ENCODE measurements at places on chromosomes 6 and 20.

DNA sequence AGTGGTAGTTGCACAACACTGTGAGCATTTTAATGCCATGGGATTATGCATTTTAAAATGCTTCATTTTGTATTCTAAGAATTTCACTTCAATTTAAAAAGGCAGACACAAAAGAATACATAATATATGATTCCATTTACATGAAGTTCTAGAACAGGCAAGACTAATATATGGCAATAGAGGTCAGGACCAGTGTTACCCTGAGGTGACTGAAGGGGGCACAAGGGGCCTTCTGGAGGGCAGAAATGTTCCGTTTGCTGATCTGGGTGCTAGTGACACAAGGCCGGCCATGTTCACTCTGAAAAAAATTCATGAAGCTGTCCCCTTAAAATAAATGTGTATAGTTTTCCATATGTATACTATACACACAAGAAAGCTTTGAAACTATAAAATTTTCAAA, 28.5 kb downstream of the TASP1 start:
- DNase-seq, result no peak

- no peak for DNase-seq
Observed at GRCh38 chr20:49961413-49961812, 21.4 kb upstream of the SNAI1 start.

- DNase-seq, result no peak
Observed at GRCh38 chr20:19256906-19257595, 44.6 kb downstream of the SLC24A3 start.

DNA sequence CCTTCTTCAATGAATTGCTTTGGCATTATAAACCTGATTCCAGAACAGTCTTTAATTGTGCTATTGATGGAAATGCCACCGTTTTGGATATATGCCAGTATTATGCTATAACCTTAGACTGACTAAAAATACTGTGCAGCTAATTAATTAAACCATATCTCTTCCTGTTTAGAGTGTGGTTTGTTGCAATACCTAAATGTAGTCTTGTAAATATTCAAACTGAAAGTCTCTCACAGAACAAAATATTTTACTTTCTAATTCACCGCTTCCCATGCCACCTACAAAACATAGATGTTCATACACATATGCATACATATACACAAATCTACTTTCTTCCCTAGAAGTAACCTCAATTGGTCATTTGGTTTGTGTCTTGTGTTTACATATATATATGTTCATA, 126.6 kb downstream of the SIM1 start:
- no peak for DNase-seq

DNA sequence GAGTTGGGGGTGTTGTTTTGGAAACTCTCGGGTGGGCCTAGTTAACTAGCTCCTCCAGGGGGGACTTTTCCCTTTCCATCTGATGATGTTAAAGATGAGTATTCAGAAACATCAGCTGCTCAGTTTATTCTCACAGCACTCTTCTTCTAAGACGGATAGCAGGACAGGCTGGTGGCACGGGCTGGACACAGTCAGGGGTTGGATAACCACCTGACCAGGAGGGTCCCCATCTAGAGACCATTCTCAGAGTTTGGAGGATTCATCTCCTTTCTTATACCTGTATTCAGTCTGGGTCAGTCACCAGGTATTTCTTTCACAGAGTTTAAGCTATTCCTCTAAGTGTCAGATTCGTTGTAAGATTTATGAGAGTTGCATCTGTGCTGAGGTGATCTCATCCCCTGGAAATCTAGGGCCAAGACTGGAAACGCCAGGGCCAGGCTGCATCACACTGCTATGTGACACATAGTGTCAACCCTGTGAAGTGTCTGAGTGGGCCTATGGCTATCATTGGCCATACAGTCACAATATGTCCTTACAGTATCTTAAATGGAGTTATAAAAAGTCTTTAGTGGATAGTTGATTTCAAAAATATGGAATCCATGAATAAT, 111.7 kb downstream of the FAM50B start:
- no peak for DNase-seq

- no peak for DNase-seq
Observed at GRCh38 chr20:61531553-61532345, 279.7 kb downstream of the CDH4 start.

GRCh38 chr20:45860560-45861220, 3.3 kb downstream of the ZSWIM3 start:
- DNase-seq, result no peak

DNA sequence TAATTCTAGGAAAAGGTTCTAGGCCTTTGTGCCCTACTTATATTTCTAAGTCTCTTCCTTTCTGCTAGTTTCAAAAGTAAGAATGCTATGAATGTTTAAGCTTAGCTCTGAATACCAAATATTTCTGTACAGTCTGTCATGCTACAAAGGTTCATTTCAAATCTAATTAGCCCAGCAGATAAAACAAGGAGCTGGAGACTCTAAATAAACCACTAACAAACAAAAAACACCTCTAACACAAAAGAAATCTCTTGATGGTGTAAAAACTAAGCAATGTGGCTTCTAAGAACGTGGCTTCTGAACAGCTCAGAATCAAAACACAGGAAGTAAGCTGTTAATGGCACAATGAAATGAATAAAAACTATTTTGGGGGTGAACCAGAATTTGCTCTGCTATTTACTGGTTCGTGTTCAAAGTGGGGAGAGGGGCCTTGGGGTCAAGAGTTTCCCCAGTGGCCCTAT, 198.3 kb downstream of the BCAS1 start:
- DNase-seq, result no peak

- DNase-seq, result no peak
Observed at GRCh38 chr20:34974246-34974645, 18.6 kb downstream of the MYH7B start.

- DNase-seq, result no peak
Observed at GRCh38 chr6:149433405-149433804, 33.3 kb downstream of the SUMO4 start.

DNA sequence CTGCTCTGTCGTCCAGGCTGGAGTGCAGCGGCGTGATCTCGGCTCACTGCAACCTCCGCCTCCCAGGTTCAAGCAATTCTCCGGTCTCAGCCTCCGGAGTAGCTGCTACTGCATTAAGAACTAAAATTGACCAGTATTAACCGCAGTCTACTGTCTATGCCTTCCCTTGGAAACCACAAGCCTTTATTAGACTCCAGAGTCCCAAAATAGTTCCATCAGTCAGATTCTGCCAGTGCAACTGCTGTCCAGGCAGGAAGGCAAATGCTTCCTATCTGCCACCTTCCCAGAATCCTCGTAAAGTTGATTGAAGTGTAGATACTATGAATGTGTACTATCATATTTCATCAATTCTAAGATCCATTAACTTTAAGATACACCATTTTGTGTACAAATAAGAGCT, 16.7 kb downstream of the KAT14 start:
- DNase-seq, result no peak

DNA sequence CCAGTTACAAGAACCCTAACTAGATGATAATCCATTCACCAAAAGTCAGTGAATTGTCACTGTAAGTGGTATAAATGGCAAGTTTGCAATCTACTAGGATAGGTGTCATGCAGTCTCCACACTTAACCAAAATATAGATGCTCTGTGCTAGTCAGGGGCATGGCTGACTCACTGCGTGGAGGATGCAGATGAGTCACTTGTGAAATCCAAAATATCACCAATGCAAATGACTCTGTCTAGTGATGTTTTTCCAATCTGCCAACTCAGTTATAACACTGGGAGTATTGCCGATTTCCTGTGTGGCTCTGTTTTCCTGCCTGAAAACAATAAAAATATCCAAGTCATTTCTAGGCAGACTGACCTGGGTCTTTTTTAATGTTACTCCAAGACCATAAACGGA, 47.8 kb upstream of the NRSN1 start:
- no peak for DNase-seq

GRCh38 chr6:24699521-24700359, 19.2 kb downstream of the C6orf62 start:
- DNase-seq, result no peak

DNA sequence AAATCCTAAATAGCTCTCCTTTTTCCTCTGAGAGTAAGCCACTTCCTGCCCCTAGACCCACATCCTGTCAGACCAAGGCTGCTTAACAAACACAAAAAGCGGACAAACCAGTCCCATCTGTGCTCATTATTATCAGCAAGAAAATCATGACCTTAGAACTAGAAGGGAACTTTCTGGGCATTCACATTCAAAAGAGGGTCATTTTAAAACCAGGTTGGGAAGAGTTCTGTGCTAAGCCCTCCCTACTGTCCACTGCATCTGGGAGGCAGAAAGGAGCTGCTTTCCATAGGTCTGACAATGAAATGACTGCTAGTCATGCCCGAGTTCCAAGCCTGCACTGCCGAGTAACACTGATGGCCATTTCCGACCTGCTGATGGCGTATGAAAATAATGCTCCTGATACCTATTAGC, 15.4 kb downstream of the EZR start:
- DNase-seq, result no peak

DNA sequence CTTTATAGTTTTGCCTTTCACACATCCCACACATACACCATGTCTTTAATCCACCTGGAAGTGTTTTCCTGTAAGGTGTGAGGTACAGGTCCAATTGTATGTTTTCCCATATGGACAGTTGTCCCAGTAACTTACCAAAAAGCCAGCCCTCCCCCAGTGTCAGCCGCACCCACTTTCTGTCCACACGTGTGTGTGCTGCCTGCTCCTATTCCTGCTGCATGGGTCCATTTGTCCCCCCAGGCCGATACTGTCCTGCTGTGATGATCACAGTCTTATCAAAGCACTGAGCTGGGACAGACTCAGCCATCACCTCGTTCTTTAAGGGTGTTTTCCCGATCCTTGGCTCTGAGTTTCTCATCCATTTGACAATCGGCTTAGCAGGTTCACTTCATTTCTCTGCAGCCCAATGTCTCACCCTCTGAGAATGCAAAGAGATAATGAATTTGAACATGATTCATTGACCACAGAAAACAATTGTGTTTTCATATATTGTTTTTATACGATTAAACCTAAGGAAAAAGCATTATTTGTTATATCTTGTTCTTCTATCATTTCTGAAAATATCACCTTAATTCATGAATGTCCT, 9.6 kb downstream of the VSX1 start:
- DNase-seq, result no peak

GRCh38 chr6:143747347-143747842, 69.6 kb downstream of the PHACTR2 start:
- no peak for DNase-seq

GRCh38 chr6:158168040-158168289, at the start of gene SERAC1:
TSS of gene SERAC1 (minus strand) at chr6:158168262. CDS start at chr6:158158363, 9,899 bp downstream.
- no peak for DNase-seq

GRCh38 chr6:43373252-43373875, 3.9 kb upstream of the ZNF318 start:
- DNase-seq, result no peak

DNA sequence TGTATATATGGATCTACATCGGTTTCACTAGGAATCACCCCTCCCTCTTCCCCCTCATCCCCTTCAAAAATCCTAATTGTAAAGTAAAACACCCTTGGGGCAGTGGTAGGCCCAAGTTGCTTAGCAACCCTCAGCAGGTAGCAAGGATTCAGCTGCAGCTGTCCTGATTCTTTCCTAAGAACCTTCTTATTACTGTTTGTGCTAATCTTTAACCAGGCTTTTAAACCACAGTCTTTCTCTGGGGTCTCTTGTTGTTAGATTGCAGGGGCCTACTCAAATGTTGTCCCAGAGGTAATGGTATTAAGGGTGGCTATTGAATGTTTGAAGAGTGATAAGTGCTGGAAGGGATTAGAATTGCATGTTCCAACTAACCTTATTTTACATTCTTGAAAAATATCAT, 46.4 kb downstream of the PRL start:
- no peak for DNase-seq

GRCh38 chr20:12737900-12738299, 270.9 kb upstream of the SPTLC3 start:
- no peak for DNase-seq

- DNase-seq, result no peak
Observed at GRCh38 chr6:43733471-43734293, 36.3 kb upstream of the VEGFA start.

- DNase-seq, result no peak
Observed at GRCh38 chr6:67717281-67717680, 917.8 kb upstream of the ADGRB3 start.

DNA sequence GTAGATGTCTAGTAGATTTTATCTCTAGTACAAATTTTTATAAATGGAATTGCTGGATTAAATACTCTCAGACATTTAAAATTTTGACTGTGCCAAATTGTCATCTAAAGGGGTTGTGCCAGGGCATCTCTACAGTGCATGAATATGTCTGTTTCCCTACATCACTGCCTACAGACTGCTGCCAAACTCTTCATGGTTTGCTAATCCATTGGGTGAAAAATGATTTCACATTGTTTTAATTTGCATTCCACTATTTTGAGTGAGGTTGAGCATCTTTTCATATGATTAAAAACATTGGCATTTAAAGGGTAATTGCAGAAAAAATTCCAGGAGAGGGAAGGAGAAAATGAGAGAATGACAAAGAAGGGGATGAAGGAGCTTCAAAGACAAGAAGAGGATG, 267.7 kb upstream of the RNF24 start:
- no peak for DNase-seq

DNA sequence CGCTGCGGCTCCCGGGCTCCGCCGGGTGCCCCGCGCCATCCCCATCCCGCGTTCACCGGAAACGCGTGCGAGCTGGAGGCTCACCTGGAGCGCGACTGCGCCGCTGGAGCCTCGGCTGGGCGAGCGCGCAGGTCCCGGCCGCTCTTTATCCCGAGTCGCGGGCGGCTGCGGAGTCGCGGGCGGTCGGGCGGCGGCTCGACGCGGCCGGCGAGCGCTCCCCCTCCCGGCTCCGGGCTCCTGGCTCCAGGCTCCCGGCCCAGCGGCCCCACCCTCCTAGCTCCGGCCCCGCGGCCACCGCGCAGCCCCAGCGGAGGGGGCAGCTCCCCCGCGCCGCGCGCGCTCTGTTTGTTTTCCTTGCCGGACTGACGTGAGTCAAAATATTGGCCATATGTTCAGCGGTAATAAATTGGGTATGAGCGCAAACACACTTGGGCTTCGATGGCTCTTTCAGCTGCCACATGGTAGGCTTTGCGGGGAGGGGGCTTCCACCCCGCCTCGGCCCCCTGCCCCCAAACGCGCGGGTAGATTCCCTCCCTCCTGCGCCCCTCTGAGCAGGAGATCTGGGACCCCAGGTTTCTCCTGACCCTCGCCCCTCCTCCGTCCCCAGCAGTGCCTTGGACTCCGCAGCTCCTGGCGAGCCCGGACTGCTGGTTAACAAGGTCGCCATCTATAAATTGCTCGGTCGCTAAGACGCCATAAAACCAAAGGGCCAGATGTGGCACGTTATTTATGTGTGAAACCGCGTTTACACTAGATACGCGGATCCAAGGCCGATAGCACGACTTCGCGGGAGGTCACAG, 8.8 kb upstream of the NKX2-2 start:
- no peak for DNase-seq

GRCh38 chr20:23336476-23336875, 14.1 kb upstream of the NXT1 start:
- no peak for DNase-seq

- no peak for DNase-seq
Observed at GRCh38 chr6:116387374-116387773, 16.6 kb downstream of the DSE start.

- no peak for DNase-seq
Observed at GRCh38 chr6:83597511-83597910, 85.2 kb downstream of the PRSS35 start.

DNA sequence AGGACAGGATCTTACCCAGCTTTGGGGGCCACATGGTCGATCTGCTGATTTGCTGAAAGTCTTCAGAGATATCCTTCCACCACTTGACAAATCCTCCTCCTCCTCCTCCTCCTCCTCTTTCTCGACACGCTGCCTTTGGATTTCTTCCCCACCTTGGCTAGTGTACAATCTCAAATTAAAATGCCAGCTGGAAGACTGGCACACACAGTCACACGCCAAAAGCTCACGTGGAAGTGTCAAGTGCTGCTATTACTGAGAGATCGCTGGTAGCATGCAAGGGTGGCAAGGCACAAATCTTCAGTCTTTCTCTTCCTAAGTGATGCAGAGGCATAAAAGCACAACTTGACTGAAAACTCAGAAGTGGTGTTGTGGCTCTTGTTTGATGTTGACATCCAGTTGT, 35.3 kb downstream of the GPR6 start:
- DNase-seq, result no peak
